M059J (cell line): ENCODE measurements at places on chromosomes 6 and 20.

GRCh38 chr6:16582446-16583143 lies 178.7 kb downstream of the ATXN1 start:
- DNase-seq = no peak

DNA sequence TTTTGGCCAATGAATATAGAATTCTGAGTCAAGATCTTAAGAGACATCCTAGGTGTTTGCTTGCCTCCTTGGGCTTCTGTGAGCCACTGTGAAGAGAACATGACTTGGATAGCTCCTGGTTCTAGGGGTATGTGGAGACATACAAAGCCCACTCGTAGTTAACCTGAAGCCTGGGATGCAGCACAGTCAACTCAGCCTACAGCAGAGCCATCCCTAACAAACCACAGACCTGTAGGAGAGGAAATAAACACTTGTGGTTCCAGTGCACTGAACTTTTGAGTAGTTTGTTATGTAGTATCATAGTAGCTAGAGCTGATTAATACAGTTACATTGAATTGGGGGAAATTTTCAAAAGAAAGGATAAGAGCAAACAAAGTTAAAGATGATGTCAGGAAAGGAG lies 474.4 kb upstream of the HSF2 start:
- DNase-seq = peak; percentile 34

DNA sequence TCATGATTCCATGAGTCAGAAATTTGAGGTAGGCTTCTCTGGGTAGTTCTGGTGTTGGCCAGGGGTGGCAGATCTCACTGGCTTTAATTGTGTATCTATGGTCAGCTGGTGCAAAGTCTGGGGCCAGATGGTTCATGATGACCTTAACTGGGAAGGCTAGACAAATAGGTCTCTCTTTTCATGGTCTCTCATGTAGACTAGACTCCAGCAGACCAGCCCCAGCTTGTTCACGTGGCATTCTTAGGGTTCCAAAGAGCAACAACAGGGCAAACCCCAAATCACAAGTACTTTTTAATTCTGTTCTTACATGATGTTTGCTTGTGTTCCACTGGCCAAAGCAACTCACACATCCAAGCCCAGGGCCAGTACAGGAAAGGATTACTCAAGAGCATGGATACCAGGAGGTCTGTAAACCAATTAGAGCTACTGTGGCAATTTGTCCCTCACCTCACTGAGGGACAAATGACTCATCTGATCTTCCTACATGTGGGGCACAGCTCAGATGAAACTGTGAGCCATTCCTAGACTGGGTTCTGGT lies 79.5 kb upstream of the PBOV1 start:
- peak; percentile 77 for DNase-seq

DNA sequence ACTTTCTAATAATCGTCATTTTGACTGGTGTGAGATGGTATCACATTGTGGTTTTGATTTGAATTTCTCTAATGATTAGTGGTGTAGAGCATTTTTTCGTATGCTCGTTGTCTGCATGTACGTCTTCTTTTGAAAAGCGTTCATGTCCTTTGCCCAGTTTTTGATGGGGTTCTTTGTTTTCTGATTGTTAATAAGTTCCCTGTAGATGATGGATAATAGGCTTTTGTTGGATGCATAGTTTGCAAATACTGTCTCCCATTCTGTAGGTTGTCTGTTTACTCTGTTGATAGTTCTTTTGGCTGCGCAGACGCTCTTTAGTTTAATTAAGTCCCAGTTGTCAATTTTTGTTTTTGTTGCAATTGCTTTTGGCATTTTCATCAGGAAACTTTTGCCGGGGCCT lies 32.3 kb upstream of the XRN2 start:
- no peak for DNase-seq

DNA sequence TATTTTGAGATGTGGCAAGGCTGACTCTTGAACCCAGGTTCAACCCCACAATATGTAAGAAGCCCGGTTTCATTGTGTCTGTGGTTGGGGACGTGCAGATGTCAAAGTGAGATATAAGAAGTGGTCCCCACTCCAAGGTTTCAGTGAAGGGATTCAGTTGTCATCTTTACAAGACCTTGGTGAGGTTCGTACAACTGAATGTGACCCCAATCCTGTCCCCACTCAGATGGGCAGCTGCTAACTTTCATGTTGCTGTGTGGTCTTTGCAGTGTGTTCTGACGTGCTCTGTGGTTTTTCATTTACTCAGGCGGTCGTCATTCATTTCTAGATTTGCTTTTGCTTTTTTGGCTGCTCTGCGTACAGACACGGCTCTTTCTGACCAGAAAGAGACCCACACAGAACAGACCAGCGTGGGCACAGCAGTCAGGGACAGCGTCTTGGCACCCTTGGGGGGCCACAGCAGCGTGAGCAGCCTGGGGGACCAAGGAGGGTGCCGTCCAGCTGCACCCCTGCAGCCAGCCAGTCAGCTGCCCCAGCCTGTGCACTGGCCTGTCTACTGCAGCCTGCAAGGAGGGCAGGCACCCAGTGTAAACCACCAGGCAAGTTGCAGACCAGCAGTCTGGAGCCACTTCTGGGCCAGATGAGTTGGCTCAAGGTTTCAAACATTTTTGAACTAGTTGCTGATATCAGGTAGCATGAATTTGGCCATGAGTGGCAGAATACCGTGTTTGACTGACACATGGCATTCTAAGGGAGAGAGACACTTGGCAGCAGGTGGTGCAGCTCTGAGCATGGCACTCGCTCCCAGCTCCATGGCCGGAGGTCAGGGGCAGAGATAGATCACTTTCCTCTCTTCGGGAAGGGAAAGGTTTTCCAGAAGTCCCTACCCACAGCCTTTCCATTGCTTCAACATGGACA lies 49.4 kb upstream of the IRF4 start:
- DNase-seq = no peak

- no peak for DNase-seq
Observed at GRCh38 chr20:1901704-1902103, 6.5 kb downstream of the SIRPA start.

DNA sequence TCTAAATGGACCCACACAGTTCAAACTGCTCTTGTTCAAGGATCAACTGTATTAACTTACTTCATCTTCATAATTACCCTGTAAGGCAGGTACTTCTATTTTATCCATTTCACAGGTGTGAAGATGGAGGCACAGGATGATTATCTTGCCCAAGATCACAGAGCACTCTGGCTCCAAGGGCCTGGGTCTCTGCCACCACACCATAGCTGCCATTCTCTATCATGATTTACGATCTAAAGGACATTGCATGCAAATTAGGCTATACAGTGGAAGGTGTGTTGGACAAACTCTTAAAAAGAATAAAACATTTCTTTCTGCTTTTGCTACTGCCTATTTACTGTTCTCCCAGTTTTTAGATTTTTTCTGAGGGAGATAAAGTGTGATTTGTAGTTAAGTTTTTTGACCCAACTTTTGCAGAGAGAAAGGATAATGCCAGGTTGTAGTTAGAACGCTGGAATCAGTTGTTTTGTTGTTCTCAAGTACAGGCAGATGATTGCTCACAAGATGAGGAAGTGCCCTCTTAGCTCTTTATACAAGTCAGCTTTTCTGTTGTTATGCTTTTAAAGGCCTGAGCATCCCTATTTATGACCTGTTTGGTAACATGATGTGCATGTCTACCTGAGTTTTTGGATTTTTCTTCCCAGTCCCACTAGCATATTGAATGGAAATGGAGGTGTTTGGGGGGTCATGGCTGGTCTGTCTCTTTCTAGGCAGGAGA lies 247.9 kb downstream of the ZFAND3 start:
- no peak for DNase-seq

- no peak for DNase-seq
Observed at GRCh38 chr20:44609006-44609515, 26.7 kb downstream of the PKIG start.

GRCh38 chr6:43933148-43933885 lies 163.3 kb downstream of the VEGFA start:
- no peak for DNase-seq

DNA sequence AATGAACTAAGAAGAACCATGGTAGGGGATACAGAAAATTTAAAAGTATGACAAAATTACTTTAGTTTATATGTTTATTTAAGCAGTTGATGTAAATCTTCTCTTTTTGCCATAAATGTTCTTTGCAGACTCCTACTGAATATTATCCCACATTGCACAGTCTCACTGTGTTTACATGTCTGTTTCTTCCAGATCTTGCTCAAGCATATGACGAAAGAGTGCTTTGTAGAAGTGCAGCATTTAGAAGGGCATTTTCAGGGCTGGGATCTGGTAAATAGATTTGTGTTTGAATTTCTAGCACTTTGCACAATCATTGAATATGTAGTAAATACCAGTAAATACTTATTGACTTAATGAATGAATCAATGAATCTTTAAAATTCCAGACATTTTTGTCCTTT lies 152.0 kb upstream of the EPHA7 start:
- DNase-seq = no peak

- no peak for DNase-seq
Observed at GRCh38 chr20:19453862-19454261, 241.4 kb downstream of the SLC24A3 start.

- DNase-seq = no peak
Observed at GRCh38 chr20:35600993-35601973, 14.3 kb upstream of the SPAG4 start.

DNA sequence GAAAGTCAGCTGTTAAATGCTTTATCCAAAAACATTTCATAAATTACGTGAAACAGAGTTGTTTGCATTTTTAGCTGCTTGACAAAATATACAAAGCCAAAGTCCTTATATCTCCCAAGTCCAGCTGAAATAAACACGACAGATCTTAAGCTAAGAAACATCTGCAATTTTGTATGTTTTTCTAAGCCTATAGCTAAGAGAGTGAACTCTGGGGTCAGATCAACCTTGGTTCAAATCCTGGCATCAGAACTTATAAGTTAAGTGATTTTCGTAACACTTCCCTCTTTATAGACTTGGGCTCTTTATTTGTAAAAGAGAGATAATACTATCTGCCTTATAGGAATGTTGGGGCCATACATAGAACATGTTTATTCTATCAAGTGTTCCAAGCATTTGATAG lies 176.7 kb downstream of the PTPRK start:
- DNase-seq = no peak

- no peak for DNase-seq
Observed at GRCh38 chr20:38175304-38176180, 10.5 kb upstream of the TGM2 start.

DNA sequence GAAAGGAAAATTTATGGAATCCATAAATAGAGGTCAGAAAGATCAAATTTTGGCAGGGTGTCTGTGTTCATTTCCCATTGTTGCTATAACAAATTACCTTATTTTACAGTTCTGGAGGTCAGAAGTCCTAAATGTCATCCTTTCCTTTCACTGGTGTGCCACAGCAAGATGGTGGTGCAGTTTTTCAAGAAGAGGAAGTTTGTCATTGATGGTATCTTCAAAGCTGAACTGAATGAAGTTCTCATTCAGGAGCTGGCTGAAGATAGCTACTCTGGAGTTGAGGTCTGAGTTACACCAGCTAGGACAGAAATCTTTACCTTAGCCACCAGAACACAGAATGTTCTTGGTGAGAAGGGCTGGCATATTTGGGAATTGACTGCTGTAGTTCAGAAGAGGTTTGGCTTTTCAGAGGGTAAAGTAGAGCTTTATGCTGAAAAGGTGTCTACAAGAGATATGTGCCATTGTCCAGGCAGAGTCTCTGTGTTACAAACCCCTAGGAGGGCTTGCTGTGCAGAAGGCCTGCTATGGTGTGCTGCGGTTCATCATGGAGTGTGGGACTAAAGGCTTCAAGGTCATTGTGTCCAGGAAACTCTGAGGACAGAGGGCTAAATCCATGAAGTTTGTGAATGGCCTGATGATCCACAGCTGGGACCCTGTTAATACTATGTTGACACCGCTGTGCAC lies 7.2 kb upstream of the CCNC start:
- no peak for DNase-seq

- no peak for DNase-seq
Observed at GRCh38 chr6:169574420-169574819, 127.4 kb downstream of the WDR27 start.

GRCh38 chr20:31739550-31739977 lies 474 bp downstream of the TPX2 start:
- DNase-seq = no peak

- DNase-seq = no peak
Observed at GRCh38 chr20:8007490-8007889, 12.1 kb downstream of the TMX4 start.

GRCh38 chr20:32091888-32092346 lies 17.6 kb upstream of the TM9SF4 start:
- peak; percentile 74 for DNase-seq

GRCh38 chr6:164554700-164555476 lies 754.5 kb downstream of the C6orf118 start:
- DNase-seq = peak; percentile 2

DNA sequence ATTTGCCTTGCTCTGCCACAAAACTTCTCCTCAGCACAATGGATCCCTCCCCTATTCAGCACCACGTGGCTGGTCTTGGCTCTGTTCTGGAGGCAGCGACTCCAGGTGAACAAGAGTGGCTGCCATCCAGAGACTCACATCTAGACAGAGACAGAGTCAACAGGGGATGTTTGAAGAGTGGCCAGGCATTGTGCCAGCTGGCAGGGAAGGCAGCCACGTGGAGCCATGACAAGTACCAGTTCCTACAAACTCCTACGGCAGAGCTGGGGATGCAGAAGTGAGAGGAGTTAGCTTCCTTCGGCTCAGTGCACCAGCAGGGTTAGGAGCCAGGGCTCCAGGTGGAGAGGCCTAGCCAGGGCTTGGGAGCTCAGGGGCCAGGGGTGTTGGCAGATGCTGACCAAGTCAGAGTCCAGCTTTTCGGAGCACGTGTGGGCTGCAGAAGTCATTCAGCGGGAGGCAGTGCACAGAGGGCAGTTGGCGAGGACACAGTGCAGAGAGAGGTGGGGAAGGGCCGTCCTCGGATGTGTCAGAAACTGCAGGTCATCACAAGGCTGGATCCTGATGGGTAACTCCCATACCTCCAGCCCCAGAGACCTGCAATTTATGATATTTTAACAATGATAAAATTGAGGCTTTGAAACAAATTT lies 171.7 kb upstream of the PDE10A start:
- no peak for DNase-seq

DNA sequence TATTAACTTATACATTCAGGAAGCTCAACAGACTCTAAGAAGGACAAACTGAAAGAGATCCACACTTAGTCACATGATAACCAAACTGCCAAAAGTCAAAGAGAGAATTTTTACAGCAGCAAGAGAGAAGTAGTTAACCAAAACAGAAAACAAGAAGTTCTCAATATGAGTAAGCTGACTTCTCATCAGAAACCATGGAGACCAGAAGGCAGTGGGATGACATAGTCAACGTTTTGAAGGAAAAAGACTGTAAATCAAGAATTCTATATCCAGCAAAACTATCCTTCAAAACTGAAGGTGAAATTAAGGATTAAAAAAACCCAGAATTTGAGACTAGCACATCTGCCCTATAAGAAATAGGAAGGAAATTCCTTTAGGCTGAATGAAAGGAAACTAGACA lies 60.4 kb downstream of the COL19A1 start:
- DNase-seq = no peak
